ENCODE measurements at places on chromosomes 4 and X.

DNA sequence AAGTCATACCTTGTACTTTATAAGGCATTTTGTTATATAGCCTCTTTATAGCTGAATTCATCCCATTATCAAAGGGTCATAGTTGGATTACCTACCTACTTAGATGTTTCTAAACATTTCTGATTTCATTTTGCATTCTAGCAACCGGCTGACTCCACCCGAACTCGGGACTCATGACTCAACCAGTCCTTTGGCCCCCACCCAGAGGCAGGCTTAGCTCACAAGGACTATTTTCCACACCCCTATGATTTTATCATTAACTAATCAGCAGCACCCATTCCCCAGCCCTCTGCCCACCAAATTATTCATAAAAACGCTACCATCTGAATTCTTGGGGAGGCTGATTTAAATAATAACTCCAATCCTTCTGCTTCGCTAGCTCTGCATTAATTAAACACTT, 79.9 kb upstream of the EGFL6 start:
- no peak for DNase-seq

GRCh38 chr4:98253499-98253898, 7.7 kb upstream of the RAP1GDS1 start:
- no peak for DNase-seq

DNA sequence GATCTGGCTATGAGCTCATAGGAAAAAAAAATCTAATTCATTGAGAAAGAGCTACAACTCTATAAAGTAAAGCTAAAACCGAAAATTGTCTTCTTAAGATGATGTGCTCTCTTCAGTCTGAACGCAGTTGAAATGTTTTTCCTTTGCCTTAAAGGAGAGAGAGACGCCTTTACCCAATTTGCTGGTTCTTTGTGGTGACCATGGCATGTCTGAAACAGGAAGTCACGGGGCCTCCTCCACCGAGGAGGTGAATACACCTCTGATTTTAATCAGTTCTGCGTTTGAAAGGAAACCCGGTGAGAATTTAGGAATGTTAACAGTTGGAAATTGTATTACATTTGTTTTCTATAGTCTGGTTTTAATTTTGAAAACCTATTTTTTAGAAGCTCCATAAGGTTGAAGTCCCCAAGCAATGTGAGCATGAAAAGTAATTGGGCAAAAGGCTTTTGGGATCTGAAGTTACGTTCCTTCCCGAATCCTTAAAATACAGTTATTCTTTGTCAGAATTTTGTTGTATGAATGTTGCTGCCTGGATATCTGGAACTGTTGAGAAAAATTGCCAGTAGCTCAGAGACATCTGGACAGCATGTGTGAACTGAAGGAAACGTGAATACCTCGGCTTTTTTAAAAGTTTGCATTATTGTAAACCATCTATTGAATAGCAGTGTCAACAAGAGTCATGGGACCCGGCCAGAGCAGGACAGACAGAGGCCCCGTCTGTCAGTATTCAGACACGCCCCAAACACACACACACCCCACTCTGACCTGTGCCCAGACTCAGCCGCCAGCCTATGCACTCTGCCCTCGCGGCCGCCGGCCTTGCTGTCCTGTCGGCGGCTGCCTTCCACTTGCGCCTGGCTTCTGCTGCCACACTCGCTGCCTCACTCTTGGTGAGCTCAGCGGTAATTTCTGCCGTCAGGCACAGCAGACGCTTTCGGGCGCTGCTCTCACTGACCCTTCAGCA, 9.9 kb downstream of the PIGG start:
- no peak for DNase-seq

- DNase-seq: no peak
Observed at GRCh38 chr4:130186931-130187330, 1091.0 kb downstream of the C4orf33 start.

DNA sequence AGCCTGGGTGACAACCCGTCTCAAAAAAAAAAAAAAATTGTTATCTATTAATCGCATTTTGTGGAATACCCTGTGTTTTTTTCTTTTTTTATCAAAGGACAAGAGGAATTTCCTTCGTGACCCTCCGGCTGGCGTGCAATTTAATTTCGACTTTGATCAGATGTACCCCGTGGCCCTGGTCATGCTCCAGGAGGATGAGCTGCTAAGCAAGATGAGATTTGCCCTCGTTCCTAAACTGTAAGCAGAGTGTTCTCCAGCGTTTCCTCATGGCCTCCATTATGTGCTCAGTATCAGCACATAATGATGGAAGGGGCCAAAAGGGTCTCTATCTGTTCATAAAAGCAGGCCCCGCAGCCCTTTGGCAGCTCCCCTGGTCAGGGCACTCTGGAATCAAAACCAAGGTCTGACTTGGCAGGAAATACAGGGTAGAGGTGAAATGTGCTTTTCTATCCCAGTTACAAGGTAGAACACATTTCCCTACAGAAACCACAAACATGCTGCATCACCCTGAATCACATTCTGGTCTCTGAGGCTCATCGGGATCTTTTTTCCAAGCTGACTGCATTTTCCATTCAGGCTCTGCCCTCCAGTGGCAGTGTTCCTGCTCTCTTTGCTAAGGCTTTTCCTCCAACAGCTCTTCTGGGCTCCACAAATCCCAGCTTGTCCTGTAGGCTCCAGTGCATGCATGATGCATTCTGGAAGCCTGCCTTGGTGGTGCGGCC, 24.4 kb downstream of the SYAP1 start:
- DNase-seq: no peak

DNA sequence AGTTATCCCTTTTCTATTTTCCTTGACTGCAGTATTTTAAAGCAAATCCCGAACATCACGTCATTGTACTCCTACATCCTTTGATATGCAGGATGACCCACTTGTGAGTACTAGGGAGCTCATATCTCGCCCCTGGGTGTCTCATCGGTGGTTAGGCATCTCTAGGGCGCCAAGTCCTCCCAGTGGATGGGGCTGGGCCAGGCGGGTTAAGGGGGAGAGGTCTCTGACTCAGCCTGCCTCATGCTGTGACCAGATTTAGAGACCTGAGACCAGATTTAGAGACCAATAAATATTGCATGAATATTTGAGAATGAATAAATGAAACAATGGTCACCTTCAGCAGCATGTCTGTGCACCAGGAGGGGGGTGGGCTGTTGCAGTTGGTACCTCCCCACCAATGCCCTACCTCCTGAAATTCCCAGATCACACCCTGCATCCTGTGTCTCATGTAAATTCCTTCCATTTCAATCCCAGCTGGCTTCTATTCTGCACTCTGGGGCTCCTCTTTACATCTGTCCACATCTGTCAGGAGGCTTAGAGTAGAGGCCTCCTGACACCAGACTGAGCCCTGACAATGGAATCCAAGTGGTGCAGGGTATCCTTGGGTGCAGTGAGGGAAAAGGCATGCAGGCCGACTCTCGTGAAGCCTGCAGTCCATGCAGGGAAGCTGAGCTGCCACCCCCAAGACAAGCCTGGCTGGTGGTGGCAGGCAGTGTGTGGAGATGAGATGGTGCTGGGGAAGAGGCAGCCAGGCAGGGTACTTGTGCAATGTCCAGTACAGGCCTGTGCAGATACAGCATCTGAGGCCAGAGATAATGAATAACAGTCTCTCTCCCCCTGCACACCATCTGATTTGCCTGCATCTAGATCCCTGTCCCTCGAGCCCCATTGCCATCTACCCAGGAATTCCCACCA, 5.2 kb downstream of the APLN start:
- no peak for DNase-seq

GRCh38 chrX:113222305-113222704, 381.7 kb upstream of the AMOT start:
- no peak for DNase-seq

DNA sequence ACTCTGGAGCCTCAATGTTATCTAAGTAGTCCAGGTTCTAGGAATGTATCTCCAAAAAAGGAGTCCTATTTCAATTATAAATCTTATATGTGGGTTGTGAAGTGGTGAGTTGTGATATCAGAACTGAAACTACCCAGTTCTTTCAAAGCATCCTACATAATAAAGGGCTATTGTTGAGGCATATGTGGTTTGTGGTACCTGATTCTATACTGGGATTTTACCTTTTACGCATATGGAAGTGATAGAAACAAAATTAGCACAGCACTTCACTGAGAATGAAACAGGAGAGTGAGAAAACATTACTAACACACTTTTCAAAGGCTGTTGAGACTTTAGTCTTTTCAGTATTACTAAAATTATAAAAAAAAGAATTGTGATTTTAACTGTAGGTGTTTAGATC, 417.7 kb upstream of the GALNT7 start:
- DNase-seq: no peak

DNA sequence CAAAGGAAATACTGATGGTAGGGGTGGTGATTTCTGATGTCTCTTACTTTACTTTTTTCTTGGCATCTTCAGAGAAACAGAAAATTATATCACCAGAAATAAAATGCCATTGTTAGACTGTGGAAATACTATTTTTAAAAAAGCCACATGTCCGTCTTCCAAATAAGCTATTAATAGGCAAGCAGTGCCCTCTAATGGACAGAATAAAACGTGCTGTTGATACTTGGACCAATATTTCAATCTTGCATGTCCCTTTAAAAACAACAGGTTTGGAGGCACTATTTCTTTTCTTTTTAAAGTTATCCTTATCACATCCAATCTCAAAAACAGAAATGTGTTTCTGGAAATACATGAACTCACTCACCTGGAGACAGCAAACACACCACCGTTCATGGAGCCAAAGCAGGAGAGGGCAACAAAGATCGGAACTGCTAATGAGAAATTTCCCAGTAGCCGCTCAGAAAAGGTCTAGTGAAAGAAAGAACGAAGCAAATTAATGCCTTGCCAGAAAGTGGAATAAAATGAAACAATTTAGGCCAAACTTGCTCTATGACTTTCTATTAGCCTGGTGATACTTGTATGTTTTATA, 59.2 kb downstream of the SLC7A11 start:
- no peak for DNase-seq

GRCh38 chr4:80049813-80050534, 23.1 kb downstream of the ANTXR2 start:
- DNase-seq: no peak

GRCh38 chrX:145552643-145553042, 265.0 kb upstream of the SLITRK2 start:
- no peak for DNase-seq

DNA sequence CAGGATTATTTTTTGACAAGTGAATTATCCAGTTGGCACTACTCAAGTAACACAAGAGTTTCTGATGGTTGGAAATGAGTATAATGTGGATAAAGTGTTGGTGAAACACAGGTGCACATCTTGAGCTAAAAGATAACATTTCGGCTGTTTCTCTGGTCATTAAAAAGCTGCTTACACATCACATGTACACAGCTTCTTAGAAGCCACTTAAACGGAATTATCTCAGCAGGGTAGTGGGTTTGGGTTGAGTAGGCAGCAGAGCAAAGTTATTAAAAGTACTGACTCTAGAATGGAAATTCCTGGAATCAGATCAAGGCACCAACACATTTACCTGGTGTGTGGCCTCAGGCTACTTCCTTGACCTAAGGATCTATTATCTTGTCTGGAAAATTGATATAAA, 55.4 kb upstream of the RASSF6 start:
- no peak for DNase-seq

GRCh38 chr4:186958726-186959350, 235.2 kb upstream of the FAT1 start:
- DNase-seq: no peak

- no peak for DNase-seq
Observed at GRCh38 chr4:113113151-113113550, 63.7 kb downstream of the ANK2 start.

DNA sequence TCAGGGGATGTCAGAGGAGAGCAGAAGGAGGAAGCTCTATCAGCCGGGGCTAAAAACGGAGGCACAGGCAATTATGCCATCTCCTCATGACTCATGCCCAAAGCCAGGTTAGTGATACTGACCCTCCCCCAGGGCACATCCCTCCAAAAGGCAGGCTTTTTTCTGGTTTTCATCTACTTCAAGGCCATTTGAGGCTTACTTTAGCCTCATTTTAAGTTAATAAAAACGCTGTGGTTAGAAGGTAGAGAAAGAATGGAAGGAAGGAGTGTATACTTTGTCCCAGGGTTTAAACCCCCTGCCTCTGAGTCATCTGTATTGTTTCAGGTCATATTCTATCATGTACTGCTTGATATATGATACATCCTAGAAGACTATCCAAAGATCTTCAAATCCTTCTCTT, 89.7 kb upstream of the NDP start:
- no peak for DNase-seq

- DNase-seq: no peak
Observed at GRCh38 chrX:95996294-95996693, 688.3 kb upstream of the DIAPH2 start.

GRCh38 chrX:42530027-42530426, 247.9 kb downstream of the PPP1R2C start:
- DNase-seq: no peak

DNA sequence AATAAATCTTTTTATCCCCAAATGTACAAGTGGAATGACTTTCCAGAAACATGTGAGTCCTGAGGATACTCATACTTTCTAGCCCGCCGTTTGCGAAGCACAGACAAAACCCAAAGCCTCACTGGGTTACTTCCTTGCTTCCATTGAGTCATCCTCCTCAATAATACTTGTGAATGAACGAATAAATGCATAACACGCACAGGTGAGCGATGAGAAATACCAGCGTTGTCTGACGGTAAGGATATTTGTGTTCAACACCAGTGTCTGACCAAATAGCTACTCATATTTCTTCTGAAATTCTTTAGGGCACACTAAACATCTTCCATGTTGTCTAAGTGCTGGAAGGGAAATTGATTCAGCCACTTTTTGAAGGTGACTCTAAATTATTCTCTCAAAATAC, 36.0 kb downstream of the CCNG2 start:
- no peak for DNase-seq

GRCh38 chr4:3301450-3302172, 8.8 kb downstream of the RGS12 start:
- no peak for DNase-seq

GRCh38 chrX:12894074-12895030, 12.1 kb upstream of the TLR8 start:
- DNase-seq: peak; percentile 45

GRCh38 chrX:79728421-79728820, 286.1 kb upstream of the TBX22 start:
- no peak for DNase-seq

- no peak for DNase-seq
Observed at GRCh38 chrX:10557166-10557565, 63.2 kb downstream of the MID1 start.

GRCh38 chr4:23855912-23856605, 33.8 kb downstream of the PPARGC1A start:
- no peak for DNase-seq

DNA sequence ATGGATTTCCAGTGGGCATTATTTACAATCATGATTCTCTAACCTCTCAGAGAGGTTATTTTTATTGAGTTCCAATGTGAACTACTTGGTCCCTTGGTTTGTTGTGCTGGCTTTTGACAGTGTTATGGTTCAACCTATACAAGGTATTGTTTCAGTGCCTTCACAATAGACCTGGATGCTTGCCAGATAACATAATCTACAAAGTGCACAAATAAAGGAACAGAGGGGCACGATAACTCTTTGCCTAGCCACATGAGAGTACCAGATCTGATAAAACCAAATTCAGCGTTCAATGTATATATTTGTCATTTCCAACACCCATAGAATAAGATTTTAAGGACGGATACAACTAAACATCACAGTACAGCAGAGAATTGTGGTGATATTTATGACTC, 120.8 kb downstream of the RASL11B start:
- no peak for DNase-seq

- DNase-seq: no peak
Observed at GRCh38 chr4:67366311-67366861, 178.9 kb downstream of the CENPC start.

Measured in stimulated activated CD8-positive, alpha-beta memory T cell treated with anti-CD3 and anti-CD28 coated beads, Interleukin-4, amount 100 ng/mL, for 48 hours (primary cell).